ENCODE measurements at places on chromosomes 12 and 14.

DNA sequence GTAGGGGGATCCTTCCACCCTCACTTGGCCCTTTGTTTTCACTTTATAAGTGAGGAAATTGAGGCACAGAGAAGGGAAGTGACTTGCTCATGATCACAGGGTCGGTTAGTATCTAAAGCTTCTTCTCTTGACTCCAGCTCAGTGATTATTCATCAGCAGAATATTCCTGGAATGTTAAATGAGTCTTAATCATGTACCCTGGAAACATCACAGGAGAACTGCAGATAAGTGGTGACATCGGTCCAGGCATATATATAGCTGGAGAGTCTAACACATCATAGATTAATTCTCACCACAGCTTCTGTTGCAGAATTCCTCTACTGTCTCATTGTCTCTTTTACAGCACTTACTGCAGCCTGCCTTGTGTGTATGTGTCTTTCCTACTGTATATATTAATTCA is 69.9 kb downstream of the PAH start:
- no peak for DNase-seq

DNA sequence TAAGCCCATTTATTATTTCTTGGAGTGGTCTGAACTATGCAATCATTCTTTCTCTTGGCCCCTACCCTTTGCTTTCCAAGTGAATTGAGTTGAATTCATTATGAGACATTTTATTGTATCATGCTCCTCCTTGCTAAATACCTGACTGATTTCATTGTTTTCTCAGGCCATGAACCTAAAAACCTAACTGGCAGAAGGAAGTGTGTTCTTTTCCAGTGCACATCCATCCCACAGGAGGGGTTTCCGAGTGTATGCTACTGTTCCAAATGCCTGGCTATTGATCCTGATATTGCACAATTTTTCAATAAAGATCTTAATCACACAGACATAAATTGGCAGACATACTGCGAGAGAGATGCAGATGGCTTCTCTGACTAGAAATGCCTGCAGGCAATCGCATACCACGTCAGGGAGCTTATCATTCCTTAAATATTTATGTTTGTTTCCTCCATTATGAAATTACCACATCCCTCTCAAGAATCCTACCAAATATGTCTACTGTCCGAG is 162.2 kb upstream of the EGLN3 start:
- no peak for DNase-seq

GRCh38 chr12:704516-705242 is 41.4 kb upstream of the NINJ2 start:
- no peak for DNase-seq

DNA sequence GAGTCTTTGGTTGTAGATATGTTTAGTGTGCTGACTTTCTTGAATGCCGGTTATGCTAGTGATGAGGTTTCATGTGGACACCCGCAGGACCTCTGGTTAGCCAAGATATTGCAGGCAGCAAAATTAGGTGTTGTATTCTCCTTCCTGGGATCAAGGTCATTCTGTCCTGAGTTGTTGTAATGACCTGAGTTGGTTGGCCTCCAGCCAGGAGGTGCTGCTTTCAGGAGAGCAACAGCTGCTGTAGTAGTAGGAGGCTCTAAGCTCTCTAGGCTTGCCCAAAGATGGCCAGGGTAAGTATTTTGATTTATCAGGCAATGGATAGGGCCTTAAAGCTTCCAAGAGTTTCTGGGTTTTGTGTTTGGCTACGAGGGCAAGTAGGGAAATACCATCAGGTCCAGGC is 56.0 kb upstream of the BDKRB2 start:
- no peak for DNase-seq

GRCh38 chr12:52528641-52529143 is 8.5 kb upstream of the KRT5 start:
- DNase-seq = no peak

DNA sequence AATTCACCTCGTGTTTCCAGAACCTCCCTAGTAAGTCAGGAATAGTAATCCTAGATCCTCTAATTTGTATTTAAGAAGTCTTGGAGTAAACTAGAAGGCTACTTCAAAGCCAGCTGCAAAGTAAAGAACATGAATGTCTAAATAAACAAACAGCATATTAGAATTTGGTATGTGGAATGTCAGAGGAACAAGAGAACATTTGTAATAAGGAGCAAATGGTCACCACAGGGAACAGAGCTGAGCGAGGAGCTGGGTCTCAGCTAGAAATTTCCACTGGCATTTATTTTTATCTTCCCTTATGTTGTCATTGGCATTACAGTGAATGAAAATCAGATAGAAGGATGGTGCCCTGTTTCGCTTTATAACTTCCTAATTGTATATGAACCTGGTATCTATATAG is 50.2 kb downstream of the FRMD6 start:
- no peak for DNase-seq

GRCh38 chr12:85552461-85552860 is 272.4 kb downstream of the ALX1 start:
- DNase-seq = no peak

DNA sequence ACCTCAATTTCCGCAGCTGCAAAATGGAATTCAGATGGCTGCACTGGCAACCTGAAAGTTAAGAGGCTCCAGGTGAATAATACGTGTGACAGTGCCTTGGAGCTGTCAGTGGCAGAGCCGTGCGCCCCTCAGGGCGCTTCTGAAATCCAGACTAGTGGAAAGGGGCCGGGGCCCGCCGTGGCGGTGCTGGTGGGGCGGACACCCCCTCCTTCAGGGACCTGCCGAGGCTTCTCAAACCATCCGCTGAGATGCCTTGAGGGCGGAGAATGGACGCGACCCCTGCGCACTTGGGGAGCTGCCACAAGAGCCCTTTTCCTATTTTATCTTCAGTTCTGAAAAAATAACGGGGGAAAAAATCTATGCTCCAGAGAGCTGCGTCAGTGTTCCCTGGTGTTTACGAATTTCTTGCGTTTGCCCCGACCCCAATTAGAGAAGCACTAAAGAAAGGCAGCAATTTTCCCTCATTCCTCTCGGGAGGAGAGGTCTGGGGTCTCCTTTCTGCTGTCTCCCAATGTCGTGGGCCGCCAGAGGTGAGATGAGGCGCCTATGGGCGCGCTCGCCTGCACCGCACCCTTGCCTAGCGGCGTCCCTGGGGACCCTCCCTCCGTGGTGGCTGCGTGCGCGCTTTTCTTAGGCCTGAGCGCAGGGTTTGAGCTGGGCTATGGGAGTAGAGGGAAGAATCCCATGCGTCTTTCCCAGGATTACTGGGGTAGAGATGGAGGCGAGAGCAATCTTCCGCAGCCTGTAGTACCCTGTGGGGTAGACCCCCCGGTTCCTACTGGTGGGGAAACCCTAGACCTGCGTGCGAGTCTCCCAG is 2.2 kb downstream of the NOS1 start:
- no peak for DNase-seq

DNA sequence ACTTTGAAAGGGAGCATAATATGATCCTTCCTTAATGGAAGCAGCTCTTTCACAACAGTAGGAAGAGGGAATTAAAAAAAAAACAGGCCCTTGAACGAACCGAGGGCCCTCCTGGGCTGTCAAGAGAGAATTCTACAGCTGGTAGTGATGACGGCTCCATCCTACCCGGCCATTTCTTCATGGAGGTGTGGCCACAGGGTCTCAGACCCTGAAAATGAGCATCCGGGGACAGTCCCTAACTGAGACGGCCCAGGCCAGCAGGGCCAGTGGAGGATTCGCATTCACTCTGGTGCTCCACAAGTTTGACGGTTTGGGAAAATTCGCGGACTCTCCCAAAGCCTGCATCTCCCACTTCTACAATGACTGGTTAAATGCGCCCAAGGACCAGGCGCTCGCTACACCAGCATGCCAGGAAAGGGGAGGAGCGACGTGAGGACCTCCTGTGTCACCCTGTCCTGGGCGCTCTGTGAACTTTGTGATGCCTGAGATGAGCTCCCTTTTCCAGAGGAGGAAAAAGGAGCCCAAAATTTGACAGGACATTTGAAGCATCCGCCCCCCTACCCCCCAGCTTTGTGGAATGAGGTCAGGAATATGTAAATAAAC is 66.8 kb downstream of the BCL11B start:
- no peak for DNase-seq

DNA sequence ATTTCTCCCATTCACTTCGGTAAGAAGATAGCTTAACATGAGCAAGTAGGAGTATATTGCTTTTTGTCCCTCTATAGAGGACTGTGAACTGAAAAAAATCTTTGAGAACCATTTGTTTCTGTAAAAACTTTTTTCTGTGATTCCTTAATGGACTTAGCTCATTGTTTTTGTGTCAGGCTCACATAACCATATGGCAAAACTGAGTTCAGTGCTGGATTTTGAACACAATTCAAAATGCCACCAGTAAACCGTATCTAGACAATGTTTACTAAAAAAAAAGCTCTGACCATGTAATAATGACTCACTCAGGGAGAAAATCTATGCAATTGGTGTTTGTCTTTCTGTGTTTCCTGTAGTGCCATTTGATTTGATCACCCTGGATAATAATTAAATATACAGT is 5.2 kb downstream of the TRHDE start:
- no peak for DNase-seq

DNA sequence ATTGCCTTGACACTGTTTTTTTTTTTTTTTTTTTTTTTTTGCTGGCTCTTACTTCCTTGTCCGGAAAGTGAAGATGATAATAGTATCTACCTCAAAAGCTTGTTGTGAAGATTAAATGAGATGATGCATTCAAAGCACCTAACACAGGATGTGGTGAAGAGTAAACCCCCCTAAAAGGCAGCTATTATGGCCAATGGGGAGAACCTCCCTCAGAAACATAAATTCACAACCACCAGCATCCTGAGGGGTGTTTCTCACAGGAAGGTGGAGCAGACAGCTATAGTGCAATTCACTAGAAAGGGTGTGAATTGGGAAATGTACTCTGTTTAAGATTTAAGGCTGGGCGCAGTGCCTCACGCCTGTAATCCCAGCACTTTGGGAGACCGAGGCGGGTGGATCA is 85.4 kb upstream of the CRY1 start:
- no peak for DNase-seq

GRCh38 chr14:71722885-71723284 is 209.3 kb upstream of the RGS6 start:
- DNase-seq = no peak

- no peak for DNase-seq
Observed at GRCh38 chr12:88805692-88806091, 225.4 kb upstream of the KITLG start.

GRCh38 chr12:10363914-10364814 is 25.7 kb downstream of the KLRK1 start:
- no peak for DNase-seq

DNA sequence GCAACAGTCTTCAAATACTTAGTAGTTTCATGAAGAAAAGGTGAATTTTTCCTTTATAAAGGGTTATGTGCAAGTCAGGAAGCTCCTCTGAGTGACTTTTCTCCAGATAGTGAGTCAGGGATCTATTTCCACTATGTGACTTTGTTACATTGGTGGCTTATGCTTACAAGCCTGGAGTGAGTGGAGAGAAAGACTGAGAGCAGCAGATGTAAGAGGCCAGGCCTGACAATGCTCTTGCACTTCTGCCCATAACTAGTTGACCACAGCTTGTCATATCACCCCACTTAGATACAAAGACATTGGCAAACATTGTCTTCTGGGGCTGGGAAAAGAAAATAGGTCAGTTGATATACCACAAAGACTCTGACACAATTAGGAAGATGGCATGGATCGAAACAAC is 236.5 kb downstream of the PDZRN4 start:
- DNase-seq = no peak

GRCh38 chr12:19992311-19992710 is 376.0 kb upstream of the PDE3A start:
- no peak for DNase-seq

DNA sequence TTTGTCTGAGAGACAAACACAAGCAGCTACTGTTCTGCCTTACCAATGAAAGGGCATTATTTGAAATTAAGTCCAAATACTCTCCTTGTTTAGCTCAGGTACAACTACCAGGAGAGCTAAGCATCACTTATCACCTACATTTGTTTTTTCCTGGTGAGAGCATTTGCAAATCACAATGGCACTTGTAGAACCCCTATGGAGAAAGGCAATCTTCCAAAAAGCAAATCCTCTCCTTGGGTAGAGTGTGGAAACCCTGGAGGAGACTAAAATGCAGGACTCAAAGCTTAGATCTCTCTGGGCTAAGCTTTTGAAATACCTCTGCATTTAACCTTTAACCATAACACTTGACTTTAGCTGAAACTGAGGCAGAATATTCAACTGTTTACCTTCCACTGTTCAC is 20.8 kb downstream of the GTSF1 start:
- DNase-seq = no peak

GRCh38 chr14:29749327-29749726 is 178.3 kb downstream of the PRKD1 start:
- no peak for DNase-seq

DNA sequence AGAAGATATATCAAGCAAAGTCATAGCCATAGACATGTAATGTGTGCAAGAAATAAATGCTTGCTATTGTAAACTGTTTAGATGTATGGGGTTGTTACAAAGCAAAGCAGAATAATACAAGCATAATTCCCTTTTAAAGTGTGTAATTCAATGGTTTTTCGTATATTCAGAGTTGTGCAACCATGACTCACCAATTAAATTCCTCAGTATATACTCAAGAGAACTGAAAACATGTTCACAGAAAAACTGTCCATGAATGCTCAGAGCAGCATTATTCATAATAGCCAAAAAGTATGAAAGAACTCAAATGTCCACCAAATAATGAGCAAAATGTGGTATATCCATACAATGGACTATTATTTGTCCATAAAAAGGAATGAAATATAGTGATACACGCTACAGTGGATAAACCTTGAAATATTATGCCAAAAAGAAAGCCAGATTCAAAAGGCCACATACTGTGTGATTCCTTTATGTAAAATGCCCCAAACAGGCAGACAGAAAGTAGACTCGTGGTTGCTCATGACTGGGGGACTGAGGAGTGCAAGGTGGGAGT is 9.3 kb downstream of the GXYLT1 start:
- no peak for DNase-seq

GRCh38 chr14:97250931-97251330 is 453.7 kb downstream of the VRK1 start:
- DNase-seq = no peak

- no peak for DNase-seq
Observed at GRCh38 chr12:58533652-58534051, 386.7 kb downstream of the LRIG3 start.

DNA sequence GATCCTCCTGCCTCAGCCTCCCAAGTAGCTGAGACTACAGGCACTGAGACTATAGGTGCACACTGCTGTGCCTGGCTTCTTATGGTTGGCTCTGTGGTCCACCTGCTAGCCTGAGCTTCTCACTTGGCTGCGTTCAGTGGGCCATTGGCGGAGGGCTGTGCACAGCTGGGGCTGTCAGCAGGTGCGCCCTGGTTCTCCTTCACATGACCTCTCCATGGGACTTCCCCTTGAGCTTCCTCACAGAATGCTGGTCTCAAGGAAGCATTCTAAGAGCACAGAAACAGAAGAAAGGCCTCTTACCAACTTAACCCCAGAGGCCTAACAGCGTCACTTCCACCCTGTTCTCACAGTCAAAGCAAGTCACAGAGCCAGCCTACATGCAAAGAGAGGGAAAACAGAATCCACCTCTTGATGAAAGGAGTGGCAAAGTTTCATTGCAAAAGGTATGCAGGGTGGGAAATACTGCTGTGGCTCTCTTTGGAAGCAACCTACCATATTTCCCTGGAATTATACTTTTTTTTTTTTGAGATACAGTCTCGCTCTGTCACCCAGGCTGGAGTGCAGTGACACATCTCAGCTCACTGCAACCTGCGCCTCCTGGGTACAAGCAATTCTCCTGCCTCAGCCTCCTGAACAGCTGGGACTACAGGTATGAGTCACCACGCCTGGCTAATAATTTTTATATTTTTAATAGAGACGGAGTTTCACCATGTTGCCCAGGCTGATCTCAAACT is 9.3 kb downstream of the RILPL2 start:
- peak; percentile 25 for DNase-seq
